Stimulated activated CD4-positive, alpha-beta T cell treated with anti-CD3 and anti-CD28 coated beads, Interleukin-1b, Interleukin-23, amount 100 ng/mL, for 1 hour (primary cell): ENCODE measurements at places on chromosomes 1 and 21.

- DNase-seq, result no peak
Observed at GRCh38 chr1:178847396-178847849, 23.5 kb downstream of the ANGPTL1 start.

DNA sequence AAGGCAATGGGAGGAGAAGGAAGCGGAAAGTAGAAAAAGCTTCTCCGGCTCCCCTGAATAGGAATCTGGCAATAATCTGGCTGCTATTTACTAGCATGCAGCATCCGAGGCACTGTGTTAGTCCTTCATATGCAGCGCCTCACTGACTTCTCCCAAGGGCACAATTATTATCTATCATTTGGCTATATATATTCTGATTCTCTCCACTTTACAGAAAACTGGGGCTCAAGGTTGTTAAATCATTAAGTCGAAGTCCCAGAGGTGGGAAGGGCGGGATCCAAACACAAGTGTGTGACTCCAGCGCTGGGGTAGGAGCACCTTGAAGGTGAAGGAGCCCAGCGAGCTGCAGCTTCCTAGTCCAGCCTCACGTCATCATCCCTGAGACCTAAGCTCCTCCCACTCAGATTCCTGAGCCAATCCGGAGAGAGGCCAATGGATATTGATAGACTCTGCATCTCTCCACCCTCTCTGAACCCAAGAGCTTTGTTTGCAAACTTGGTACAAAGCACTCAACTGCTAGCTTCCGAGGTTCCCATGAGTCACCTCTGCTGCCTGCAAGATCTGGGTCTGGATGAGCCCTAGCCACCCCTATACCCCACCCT is 16.6 kb upstream of the EYA3 start:
- DNase-seq, result no peak

- no peak for DNase-seq
Observed at GRCh38 chr1:54570161-54570560, 22.1 kb downstream of the ACOT11 start.

DNA sequence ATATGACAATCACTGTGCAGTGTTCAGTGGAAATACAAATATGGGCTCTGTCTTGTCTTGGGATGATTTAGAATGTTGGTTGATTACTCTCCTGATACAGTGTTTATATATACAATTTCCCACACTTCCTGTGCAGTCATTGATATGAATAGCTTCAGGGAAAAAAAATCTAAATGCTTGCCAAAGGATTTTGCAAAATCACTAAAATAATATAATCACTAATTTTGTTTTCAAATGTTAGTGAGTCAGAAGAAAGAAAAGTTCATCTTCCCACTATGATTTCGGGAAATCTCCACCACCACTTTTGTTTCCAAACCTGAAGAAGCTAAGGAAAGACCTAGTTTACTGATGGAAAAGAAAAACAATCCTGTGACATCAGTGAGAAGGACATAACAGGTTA is 32.1 kb upstream of the CHRM3 start:
- DNase-seq, result no peak
